ENCODE measurements at places on chromosomes 4 and X.

DNA sequence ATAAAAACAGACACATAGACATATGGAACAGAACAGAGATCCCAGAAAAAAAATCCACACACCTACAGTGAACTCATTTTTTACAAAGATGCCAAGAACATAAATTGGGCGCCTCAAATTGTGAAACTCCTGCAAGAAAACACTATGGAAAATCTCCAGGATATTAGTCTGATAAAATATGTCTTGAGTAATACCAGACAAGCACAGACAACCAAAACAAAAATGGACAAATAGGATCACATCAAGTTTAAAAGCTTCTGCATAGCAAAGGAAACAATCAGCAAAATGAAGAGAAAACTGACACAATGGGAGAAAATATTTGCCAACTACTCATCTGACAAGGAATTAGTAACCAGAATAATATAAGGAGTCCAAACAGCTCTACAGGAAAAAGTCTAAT lies 337.3 kb upstream of the DIPK2B start:
- no peak for DNase-seq

- no peak for DNase-seq
Observed at GRCh38 chr4:3833326-3833989, 67.3 kb downstream of the ADRA2C start.

GRCh38 chr4:156685308-156685707 lies 286.3 kb downstream of the PDGFC start:
- no peak for DNase-seq

- no peak for DNase-seq
Observed at GRCh38 chr4:32798471-32799159, 2078.4 kb downstream of the PCDH7 start.

DNA sequence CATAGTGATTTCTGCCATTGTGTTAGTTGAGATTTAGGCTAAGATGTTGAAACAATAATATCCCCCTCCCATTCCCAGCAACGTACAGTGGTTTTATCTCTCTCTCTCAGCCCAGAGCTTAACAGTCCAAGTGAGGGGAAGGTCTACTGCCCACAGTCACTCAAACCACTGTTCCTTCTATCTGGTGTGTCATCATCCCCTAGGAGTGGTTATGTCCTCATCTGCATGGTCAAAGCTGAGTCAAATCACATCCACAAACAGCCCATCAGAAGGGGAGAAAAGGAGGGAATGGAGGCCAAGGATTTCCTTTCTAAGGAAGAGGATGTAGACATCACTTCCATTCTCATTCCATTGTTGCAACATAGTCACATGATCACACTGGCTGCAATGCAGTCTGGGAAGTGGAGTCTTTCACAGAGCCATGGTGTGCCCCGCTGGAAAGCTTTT lies 42.8 kb upstream of the CHRNA9 start:
- no peak for DNase-seq

DNA sequence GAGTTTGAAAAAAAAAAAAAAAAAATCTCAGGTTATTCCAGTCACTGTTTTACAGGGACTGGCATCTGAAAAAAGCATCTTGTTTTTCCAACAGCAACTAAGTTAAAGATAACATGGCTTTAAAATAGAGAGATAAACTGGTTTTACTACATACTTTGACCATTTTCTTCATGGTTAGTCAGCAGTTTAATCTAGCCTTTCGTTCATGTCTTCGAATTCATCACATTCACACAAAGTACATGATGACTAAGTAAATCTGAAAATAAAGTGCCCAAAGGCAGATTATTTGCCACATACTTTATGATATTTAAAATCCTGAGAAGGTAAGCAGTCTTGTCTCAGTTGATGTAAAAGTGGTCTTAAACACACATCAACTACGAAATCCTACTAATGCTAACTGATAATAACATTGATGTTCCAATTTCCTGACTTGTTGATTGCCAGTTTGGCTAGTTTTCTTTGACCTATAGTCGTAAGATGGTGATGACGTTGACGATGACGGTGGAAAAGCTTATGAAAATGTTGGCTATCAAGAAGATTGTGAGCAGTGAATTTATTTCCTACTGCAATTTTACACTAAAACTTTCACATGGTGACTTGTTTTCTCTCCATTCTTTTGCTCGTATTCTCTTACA lies 540.5 kb upstream of the BOD1L1 start:
- no peak for DNase-seq

DNA sequence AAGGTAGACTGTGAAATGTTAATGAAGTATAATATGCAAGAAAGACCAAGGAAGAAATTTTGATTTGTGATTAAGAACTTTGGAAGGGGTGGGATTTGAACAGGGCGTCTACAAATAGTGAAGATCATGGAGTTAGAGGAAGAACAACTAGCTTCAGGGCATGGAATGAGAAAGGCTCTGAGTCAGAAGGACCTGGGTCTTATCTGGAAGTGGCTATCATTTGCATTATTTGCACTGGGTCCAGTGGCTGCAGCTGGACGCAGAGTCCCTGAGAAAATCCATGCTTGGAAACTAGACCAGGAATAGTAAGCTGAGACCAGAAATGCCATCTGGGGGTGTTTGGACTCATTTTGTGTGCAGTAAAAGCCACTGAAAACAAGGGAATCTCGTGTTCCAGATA lies 4.3 kb upstream of the LIMCH1 start:
- no peak for DNase-seq

- DNase-seq, result no peak
Observed at GRCh38 chrX:67723580-67724351, 179.9 kb downstream of the AR start.

GRCh38 chr4:73440653-73441052 lies 4.6 kb downstream of the AFP start:
- DNase-seq, result no peak

DNA sequence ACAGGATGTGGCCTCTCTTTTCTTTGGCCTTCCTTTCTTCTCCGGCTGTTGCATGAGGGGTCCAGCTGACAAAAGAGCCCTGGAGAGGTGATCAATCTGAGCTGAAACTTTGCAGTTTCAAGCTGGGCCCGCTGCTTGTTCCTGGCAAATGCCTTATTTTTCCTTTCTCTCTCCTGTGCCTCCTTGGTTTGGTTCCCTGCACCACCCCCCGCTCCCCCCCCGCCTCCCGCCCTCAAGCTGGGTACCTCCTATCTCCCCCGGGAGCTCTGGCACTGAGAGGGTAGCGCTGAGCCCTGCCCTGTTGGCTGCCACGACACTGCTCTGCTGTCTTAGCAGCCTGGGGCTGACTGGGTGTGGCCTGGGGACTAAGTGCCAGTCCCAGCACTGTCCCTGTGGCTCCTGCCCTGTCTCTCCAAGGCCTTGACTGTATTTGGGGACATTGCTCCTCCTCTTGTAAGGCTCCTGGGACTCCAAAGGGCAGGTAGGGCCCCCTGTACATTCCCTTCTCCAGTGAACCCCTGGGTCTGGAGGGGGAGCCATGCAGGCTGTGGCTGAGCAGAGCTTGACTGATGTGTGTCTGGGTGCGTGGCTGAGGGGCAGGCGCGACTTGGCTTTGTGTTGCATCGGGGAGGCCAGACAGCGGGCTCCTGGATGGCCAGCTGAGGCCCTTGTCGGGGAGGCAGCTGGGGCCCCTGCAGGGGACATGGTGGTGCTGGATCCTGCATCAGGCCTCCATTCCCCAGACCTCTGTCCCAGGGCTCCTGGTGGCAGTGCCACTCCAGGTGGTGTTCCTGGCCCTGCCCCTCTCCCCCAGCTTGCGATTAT lies 1.1 kb downstream of the PLXNA3 start:
- no peak for DNase-seq

- no peak for DNase-seq
Observed at GRCh38 chr4:146073517-146073916, 102.0 kb upstream of the LSM6 start.

GRCh38 chr4:114599903-114600552 lies 1.4 kb downstream of the UGT8 start:
- DNase-seq, result peak; percentile 23

GRCh38 chr4:35541146-35541887 lies 703.0 kb downstream of the ARAP2 start:
- DNase-seq, result peak; percentile 2

DNA sequence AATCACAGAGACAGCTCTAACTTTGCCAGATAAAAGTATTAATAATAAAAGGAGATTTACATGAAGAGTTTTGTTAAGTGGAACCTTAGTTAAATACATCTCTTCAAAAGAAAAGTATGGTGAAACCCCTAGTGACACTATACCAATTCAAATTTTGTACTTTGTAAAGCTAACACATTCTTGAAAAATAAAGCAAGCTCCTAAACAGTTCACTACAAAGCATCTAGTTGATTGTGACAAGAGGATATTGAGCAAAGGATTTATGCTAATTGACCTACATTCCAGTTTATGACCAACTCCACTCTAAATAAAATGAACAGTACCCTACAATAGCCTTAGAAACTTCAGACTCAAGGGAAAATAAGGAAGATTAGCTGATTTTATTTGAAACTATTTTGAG lies 69.4 kb upstream of the WDR17 start:
- no peak for DNase-seq

- no peak for DNase-seq
Observed at GRCh38 chrX:25600776-25601175, 537.4 kb upstream of the MAGEB18 start.

- no peak for DNase-seq
Observed at GRCh38 chr4:73685052-73685451, 55.3 kb upstream of the CXCL8 start.

GRCh38 chr4:61571761-61572559 lies 371.8 kb downstream of the ADGRL3 start:
- DNase-seq, result no peak

GRCh38 chr4:81389720-81390119 lies 82.0 kb downstream of the RASGEF1B start:
- no peak for DNase-seq

- no peak for DNase-seq
Observed at GRCh38 chrX:42093756-42094155, 170.4 kb upstream of the CASK start.

- peak; percentile 16 for DNase-seq
Observed at GRCh38 chrX:80876877-80877276, 67.2 kb upstream of the BRWD3 start.

GRCh38 chrX:102558607-102559006 lies 40.7 kb upstream of the ARMCX5 start:
- no peak for DNase-seq

GRCh38 chr4:77819843-77820648 lies 878 bp upstream of the CNOT6L start:
- peak; percentile 94 for DNase-seq

- no peak for DNase-seq
Observed at GRCh38 chrX:124529786-124530185, 183.4 kb downstream of the SH2D1A start.

- DNase-seq, result no peak
Observed at GRCh38 chr4:85701861-85702321, 226.9 kb downstream of the ARHGAP24 start.

DNA sequence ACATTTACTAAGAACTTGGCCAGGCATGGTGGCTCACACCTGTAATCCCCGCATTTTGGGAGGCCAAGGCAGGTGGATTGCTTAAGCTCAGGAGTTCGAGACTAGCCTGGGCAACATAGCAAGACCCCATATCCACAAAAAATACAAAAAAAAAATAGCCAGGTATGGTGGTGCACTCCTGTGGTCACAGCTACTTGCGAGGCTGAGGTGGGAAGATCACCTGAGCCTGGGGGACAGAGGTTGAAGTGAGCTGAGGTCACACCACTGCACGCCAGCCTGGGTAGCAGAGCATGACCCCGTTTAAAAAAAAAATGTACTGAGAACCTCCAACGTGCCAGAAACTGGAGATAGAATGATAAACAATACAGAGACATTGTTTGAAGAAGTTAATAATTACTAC lies 8.0 kb downstream of the OPRPN start:
- DNase-seq, result no peak

- no peak for DNase-seq
Observed at GRCh38 chr4:118711052-118711451, 25.9 kb downstream of the METTL14 start.

GRCh38 chr4:44446801-44447562 lies 1.6 kb downstream of the KCTD8 start:
- peak; percentile 46 for DNase-seq

GRCh38 chr4:145773581-145774234 lies 93.8 kb downstream of the C4orf51 start:
- DNase-seq, result no peak

GRCh38 chr4:4658052-4658451 lies 116.2 kb upstream of the STX18 start:
- no peak for DNase-seq

DNA sequence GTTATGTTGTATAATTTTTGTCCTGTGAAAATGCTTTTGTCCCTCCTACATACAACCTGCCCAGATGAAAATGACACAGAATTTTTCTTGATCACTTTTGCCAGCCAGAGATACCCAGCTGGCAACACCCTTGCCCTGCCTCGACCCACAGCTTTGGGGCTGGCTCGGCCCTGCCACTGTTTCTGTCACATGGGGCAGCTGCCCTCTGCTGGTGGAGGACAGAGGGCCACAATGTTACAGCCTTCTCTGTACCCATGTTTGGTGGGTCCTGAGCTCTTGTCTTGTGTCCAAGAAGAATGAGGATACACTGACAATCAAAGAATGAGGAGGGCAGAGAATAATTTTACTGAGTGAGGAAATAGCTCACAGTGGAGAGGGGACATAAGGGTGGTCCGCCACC lies 31.1 kb downstream of the BMP15 start:
- DNase-seq, result no peak

DNA sequence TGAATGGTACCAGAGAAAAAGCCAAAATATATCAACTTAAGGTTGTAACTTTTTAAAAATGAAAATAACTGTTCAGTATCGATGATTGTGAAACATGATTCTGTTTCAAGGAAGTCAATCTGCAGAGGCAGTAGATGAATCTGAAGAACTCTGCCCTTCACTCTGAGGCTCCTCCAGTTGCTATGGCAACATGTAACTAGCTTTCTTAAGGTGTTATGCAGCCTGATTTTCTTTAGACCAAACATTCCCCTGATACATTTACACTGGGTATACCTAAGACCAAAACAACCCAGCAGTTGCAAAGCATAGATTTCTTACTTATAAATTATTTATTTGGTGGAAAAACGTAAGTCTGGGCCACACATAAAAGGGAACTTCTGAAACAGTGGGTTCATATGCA lies 133.6 kb upstream of the RASGEF1B start:
- no peak for DNase-seq

DNA sequence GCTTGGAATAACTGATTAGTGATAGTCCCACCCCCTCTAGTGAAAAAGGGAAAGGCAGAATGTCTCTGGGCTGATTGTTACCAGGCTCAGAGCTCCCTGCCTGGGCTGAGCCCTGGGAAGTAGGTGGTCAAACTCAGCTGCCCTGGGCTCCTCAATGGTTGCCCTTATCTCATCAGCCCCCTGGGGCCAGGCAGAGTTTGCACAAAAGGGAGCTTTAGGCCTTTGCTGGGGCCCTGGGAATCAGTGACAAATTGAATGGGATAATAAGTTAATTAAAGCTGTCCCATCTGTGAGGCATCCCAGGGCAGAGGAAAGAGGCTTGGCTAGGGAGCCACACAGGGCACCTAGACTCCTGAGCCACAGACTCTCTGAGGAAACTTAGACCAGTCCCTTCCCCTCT lies 89.0 kb downstream of the EFNB1 start:
- no peak for DNase-seq

GRCh38 chrX:15298201-15298600 lies 17.2 kb downstream of the ASB11 start:
- no peak for DNase-seq

DNA sequence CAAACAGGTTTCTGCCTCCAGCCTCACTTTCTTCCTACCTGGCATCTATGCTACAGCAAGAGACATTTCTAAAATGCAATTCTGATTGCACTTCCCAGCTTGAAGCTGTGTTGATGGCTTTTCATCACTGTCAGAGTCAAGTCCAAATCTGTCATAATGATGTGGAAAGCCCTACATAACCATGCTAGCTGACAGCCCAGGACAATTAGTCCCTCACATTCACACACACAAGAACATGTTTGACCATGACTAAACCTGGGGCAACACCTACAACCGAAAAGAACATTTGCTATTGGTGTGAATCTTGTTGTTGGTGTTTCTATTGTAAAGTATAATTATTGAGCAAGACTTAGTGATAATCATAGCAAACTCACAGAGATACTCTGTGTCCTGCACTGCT lies 58.2 kb downstream of the PPM1K start:
- no peak for DNase-seq

Data from H7 (cell line).